Muscle of leg (tissue), 16 donors: ENCODE measurements at places on chromosomes 5 and 9. TPM values are rescaled to one million over a fixed set of nuclear protein-coding genes. Genes with fewer than 3 reads are reported as not detected.

Gene GPR150
- 0.25 TPM for polyA plus RNA-seq

Gene PCDHGB4
- 1.7 TPM for polyA plus RNA-seq

Gene HABP4
- polyA plus RNA-seq, result 11.8 TPM

Gene C5orf52
- polyA plus RNA-seq, result not detected

Gene OGN
- polyA plus RNA-seq, result 346 TPM

Gene EIF4E1B
- polyA plus RNA-seq, result not detected

Gene PCDHGB6
- polyA plus RNA-seq, result 4.1 TPM

Gene RPL35
- 2,009 TPM for polyA plus RNA-seq

Gene TICAM2
- polyA plus RNA-seq, result 6.5 TPM

Gene LRRC19
- polyA plus RNA-seq, result 0.05 TPM

Gene ALG2
- polyA plus RNA-seq, result 18.1 TPM

Gene ARSI
- polyA plus RNA-seq, result 9.6 TPM

Gene MARCHF11
- polyA plus RNA-seq, result not detected

Gene C6
- not detected for polyA plus RNA-seq

Gene PRRC2B
- 113 TPM for polyA plus RNA-seq

Gene FST
- polyA plus RNA-seq, result 53.8 TPM
